Cardiac fibroblast (primary cell): ENCODE measurements at places on chromosomes 2 and 18.

- no peak for DNase-seq
These were observed 54.6 kb upstream of the NFU1 start for GRCh38 chr2:69491864-69492263.

GRCh38 chr2:239918749-239919148 is 106.4 kb downstream of the NDUFA10 start:
- DNase-seq = no peak

DNA sequence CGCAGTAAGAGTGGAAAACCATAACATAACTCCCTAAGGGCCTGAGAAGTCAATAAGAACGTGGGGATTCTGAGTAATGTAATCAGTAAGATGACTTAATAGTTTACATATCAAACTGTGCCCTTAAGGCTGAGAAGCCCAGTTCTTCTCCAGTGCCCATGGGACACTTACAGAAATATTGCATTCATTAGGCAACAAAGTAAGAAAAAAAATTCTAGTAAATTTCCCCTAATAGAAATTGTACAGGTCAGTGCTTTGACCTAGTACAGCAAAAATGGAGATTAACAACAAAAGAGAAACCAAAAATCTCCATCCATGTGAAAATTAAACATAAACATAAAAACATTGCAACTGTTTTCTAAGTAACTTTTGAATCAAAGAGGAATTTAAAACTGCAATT is 139.8 kb upstream of the HS6ST1 start:
- DNase-seq = peak; percentile 2

DNA sequence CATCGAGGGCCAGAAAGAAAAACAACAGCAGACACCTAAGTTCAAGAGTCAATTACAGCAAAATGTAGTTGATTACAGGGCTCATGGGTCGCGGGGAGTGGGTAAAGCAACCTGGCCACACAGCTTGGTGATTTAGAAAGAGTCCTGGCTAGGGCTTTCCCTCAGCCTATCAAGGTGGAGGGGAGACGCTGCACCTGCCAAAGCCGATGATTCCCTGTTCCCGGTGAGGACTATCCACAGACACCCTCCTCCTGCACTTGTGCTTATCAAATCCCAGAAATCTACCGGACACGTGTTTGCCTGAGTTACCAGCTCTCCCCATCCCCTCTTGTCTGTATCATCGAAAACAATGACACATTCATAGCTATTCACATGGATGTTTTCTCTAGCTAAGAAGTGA is 7.0 kb upstream of the SOX11 start:
- no peak for DNase-seq

GRCh38 chr2:217366266-217366895 is 506.5 kb upstream of the TNP1 start:
- DNase-seq = no peak

- DNase-seq = no peak
These were observed 338.9 kb downstream of the ZEB2 start for GRCh38 chr2:144181001-144181400.

DNA sequence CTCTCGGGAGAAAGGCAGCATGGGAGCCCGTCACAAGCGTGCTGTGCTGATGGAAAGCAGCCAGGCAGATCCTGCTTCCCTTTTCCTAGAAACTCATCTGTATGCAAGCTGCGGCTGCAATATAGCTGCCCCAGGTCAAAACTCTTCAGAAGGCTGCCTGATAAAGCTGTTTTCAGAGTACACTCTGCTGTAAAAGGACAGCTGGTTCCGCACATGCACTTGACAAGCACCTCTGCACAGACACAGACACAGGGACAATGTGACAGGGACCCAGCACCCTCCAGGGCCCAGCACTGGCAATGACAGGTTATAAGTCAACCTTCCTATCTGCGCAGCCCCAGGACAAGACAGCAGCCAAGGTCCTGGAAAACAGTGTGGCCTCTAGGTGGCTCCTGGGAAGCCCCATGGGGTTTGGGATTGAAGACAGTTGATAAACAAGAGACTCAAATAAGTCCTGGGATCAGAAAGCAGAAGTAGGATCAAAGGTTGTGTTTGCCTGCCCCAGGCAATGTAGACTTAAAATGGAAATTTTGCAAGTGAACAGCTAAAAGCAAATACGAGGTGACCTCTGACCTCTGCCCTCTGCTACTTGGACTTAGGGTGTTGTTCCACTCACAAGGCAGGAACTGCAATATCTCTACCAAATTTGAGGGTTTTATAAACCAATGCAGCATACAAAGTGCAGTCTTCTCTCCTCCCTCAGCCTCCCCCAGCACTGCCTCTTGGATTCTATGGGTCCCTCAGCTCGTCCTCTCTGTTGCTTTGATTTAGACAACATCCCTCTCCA is 16.9 kb downstream of the SLC66A2 start:
- no peak for DNase-seq

DNA sequence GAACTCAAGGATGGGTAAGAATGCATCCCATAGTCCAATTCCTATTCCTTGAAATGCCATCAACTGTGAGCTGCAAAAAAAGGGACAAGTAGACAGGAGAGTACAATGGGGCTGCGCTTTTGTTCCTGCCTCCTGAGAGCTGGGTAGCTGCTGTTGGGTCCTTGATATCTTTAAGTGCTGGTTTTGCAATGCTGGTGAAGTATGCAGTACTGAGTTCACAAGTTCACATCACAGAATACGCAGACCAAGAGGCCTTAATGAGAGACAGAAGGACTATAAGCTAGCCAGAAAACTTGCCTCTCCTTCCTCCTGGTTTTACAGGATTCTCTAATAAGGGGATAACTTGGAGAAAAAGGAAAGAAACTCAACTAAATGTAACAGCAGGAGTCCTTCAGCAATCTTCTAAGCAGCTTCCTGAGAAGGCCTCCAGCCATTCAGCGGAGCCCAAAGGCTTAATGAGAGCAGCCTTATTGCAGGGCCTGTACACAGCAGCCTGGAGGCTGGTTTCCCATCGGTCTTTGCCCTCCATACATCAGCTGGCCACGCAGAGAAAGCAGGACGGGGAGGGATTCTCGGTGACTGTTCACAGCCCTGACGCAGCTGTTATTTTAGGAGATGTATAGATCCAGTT is 293.1 kb downstream of the CDCA7 start:
- DNase-seq = no peak

DNA sequence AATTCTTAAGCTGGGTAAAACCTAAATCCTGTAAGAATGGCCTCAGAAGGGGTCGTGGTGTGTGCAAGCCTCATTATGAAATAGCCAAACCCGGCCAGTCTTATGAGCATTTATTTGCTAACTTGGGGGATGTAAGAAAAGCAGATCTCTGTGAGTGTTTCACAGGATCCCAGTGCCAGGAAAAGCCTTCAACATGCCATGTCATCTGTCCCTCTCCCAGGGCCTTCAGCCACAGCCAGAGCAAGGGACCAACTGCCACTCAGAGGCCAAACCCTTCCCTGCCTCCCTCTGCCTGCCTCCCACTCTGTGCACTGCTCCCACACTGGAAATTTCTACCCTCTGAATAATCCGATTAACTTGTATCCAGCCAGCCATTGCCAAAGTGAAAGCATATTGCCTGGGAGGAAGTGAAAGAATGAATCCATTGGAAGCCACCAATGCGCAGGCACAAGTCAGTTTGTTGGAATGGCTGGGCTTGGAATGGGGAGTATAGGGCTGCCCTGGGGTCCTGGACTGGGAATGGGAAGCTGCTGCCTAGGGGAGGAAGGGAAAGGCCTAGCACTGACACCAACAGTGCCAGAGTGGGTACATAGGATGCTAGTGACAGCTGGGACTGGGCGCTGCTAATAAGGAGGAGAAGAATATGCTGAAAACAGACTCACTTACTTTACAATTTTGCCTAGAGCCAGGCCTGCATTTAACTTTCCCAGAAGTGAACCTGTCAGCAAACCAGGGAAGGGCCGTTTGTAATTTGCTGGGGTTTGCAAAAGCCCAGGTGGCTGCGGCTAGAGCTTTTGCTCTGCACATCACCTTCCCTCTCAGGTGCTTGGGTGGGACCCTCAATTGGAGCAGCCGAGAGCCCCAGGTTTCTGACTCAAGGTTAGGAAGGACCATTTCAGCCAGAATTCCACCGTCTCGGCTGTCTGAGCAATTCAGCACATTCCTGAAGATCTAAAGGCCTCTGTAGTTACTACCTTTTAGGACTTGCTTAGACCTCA is 146.6 kb upstream of the NCK2 start:
- peak; percentile 50 for DNase-seq
